ENCODE measurements at places on chromosomes 4 and X.

DNA sequence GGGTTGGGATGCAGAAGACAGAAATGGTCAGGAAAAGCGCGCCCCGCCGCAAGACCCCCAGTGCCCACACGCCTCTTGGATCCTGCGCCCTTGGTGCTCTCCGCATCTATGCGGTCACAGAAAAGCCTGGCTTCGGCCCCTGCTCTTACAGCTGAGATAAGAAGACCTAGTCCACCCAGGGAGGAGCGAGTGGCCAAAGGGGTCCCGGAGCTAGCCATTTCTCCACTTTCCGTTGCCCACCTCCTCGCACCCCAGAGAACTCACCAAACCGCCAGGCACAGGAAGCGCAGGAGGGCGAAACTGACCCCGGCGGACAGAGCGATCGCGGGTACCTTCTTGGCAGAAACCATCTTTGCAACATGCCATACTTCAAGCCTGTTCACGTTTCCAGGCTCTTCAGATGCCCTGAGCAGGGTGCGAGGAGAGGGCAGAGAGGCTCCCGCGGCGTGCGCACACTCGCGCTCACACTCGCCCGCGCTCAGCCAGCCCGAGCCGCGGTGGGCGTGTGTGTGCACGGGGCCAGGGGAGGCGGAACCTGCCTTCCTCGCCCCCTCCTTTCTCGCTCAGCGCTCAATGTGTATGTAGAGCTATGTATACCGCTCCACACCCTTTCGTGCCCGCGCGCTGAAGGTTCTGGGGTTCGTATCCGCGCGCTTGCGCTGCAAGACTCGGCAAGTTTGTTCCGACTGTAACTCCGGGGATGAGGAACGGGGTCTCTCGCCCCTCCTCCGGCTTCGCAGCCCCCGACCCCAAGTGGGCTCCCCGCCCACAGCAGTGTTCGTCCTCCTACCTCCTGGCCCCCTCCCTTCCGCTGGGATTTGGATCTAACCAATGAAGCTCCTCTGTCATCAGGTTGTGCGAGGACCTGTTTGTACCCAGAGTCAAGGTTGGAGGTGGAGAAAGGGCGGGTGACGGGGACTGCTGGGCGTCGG lies at the start of gene GABRA4:
Gene GABRA4, minus strand, starts transcription at position 507 of the 932 bp plus-strand sequence. Its CDS starts 157 bp downstream, at position 350.
- no peak for DNase-seq

GRCh38 chr4:10949039-10949733 lies 264.6 kb upstream of the CLNK start:
- no peak for DNase-seq

- DNase-seq: no peak
Observed at GRCh38 chr4:21522296-21522695, 426.3 kb downstream of the KCNIP4 start.

GRCh38 chrX:2487366-2487765 lies 13.4 kb downstream of the DHRSX start:
- DNase-seq: no peak

- no peak for DNase-seq
Observed at GRCh38 chr4:91840359-91840758, 463.4 kb upstream of the GRID2 start.

- DNase-seq: no peak
Observed at GRCh38 chr4:153706519-153706918, 22.4 kb downstream of the TLR2 start.

- no peak for DNase-seq
Observed at GRCh38 chr4:142091085-142091513, 454.7 kb downstream of the IL15 start.

GRCh38 chr4:109755656-109756055 lies 25.8 kb upstream of the PLA2G12A start:
- DNase-seq: no peak

GRCh38 chr4:115453416-115453815 lies 340.0 kb upstream of the NDST4 start:
- DNase-seq: no peak

GRCh38 chr4:25104591-25104990 lies 55.7 kb downstream of the SEPSECS start:
- no peak for DNase-seq

- no peak for DNase-seq
Observed at GRCh38 chr4:15585331-15585730, 69.8 kb downstream of the FBXL5 start.

DNA sequence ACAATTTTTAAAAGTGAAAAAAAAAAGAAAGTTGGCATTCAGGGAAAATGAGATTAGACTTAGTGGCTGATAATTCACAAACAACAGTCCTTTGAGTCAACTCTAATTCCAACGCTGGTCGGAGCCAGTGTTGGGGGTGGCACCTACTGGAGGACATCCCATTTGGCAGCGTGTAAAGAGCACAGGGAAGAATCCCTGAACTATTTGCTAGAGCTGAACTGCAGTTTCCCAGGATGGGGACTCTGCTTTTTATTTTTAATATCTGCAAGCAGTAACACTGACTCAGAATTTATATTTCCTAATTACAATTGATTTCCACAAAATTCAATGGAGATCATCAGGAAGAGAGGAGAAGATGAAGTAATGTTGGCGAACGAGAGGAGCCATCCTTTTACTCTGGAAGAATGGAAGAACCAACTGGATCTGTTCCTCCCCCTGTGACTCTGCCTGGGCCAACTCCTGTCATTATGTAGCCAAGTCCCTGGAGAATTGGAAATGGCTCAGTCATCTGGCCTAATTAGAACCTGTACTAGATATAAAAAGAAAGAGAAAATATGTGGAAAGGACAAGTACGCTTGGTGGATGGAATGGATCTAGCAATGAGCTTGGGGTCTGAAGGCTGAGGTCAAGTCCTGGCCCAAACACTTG lies 76.7 kb downstream of the IRF2 start:
- DNase-seq: no peak

DNA sequence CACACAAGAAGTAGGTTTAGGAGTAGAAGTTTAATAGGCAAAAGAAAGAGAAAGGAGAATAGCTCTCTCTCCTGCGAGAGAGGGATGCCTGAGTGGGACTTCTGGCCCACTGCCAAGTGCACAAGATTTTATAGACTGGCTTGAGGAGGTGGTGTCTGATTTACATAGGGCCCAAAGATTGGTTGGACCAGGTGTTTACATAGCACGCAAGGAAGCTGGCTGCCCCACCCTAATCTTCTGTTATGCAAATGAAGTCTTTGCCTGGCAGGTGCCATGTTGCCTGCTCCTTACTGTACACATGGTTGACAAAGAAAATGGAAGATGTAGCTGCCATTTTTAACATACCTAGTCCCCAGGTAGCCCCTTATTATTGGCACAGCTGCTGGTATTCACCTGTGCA lies 170.8 kb upstream of the GATB start:
- no peak for DNase-seq

- DNase-seq: no peak
Observed at GRCh38 chr4:17168571-17168970, 270.1 kb upstream of the LDB2 start.

DNA sequence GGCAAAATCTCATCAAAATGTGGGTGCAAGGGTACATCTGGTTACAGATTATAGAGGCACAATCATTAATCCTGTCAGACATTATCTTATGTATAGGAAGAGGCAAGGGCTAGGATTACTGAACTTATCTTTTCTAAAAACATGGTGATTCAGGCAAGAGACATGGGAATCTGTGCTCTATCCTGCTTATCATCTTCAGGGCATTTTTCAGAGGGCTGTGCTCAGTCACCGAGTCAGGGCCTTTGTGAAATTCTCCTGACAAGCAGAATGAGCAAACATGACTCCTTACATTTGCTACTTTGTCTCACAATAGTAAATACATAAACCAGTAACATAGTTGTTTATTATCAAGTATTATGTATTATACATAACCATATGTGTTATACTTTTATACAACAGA lies 84.2 kb upstream of the KCTD8 start:
- no peak for DNase-seq

GRCh38 chr4:186260504-186261448 lies 5.2 kb upstream of the F11 start:
- DNase-seq: no peak

DNA sequence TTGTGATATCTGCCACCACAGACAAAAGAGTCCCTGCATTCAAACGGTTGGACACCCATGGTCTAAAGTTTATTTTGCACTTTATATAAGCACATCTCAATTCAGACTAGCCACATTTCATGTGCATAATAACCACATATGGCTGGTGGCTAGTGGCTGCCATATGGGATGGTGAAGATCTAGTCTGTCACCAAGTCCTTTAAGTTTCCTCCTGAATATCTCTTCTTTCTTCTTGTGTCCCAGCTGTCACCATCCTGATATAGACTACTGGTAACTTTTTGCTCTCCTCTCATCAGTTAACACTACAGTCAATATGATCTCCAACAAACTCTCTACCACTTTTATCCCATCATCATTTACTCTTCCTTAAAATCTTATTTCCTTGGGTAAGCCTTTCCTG lies 9.3 kb downstream of the HSPA4L start:
- DNase-seq: no peak

DNA sequence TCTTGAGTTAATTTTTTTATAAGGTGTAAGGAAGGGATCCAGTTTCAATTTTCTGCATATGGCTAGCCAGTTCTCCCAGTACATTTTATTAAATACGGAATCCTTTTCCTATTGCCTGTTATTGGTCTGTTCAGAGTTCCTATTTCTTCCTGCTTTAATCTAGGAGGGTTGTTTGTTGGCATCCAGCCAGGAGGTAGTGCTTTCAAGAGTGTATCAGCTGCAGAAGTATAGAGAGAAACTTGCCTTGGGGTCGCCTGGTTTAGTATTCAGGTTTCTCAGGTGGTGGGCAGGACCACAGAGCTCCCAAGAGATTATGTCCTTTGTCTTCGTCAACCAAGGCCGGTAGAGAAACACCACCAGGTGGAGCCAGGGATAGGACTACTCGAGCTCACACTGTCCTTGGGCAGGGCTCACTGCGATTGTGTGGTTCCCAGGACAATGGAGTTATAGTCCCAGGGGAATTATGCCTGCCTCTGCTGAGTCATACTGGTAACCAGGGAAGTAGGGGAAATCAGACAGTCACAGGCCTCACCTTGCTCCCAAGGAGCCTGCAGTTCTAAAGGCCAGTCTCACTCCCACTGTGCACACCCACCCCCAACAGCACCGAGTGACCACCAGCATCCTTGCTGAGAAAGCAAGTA lies 168.1 kb downstream of the VSIG4 start:
- DNase-seq: no peak

GRCh38 chrX:96692890-96693289 lies 8.2 kb downstream of the DIAPH2 start:
- DNase-seq: no peak

- DNase-seq: no peak
Observed at GRCh38 chr4:155679343-155679742, 12.7 kb downstream of the GUCY1A1 start.

- no peak for DNase-seq
Observed at GRCh38 chrX:57070185-57070984, 51.0 kb downstream of the SPIN2B start.

- no peak for DNase-seq
Observed at GRCh38 chr4:56302760-56303159, 84.5 kb downstream of the AASDH start.

GRCh38 chr4:37970702-37971101 lies 10.5 kb downstream of the PTTG2 start:
- DNase-seq: peak; percentile 53

- no peak for DNase-seq
Observed at GRCh38 chr4:1183985-1184773, 11.8 kb upstream of the SPON2 start.

GRCh38 chr4:119679251-119679650 lies 50.6 kb upstream of the PDE5A start:
- no peak for DNase-seq
